ENCODE measurements at places on chromosomes 6 and 20.
A peak's percentile ranks its signal among the peaks of the same experiment; 100 is the strongest.

GRCh38 chr20:63592661-63593060, 18.6 kb upstream of the HELZ2 start:
- DNase-seq = no peak

DNA sequence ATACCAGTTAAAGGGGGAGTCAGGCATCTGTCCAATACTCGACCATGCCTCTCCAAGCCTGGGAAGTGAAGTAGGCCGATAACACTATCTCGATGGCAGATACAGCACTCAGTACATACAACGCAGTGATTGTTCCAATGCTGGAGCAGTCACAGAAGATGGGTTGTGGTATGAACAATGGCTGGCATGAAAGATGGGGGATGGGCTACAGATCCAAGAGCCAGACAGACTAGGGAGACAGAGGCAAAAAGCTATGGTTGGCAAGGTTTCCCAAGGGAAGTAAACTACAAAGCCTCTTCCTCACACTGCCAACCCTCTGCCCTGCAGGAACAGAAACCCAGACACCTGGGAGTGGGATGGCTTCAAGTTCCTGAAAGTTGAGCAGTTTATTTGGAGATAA, 19.2 kb downstream of the FKBP1A start:
- DNase-seq = no peak

DNA sequence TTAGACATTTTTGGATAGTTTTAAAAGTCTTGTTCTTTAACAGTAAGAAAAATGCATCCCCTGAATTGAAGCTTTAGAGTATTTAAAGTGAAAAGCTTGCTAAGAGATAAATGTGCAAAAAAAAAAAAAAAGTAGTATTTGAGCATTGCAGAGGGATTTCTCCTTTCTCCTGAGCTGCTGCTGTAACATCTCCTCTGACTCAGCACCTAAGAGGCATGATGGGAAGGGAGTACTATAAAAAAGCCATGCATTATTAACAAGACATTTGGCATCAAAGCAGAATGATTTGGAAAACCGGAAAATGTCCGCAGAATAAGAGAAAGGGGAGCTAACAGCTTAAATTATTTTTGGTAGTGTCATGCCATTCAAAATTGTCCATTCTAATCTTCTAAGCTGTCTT, 27.9 kb downstream of the B4GALT5 start:
- peak; percentile 37 for DNase-seq

- no peak for DNase-seq
Measured at GRCh38 chr6:99933129-99933528, 60.9 kb downstream of the MCHR2 start.

DNA sequence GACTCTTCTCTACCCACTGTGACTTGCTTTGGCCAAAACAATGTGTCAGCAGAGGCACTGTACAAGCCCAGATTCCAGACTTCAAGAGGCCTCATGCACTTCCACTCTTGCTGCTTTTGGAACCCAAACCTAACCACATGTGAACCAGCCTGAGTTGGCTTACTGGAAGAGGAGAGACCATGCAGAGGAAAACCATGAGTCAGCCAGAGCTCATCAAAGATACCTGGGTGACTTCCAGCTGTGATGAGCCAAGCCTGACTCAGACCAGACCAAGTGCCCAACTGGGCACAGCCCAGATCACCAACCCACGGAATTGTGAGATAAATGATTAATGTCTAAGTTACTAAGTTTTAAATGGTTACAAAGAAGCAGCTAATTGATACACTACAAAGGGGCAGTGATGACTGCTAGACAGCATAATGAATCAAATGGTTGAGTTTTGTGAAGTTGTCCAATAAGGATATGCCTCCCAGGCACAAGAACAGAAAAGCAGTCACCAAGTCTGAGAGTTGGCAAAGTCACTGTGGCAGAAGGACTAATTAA, 16.2 kb upstream of the BEND6 start:
- DNase-seq = no peak

DNA sequence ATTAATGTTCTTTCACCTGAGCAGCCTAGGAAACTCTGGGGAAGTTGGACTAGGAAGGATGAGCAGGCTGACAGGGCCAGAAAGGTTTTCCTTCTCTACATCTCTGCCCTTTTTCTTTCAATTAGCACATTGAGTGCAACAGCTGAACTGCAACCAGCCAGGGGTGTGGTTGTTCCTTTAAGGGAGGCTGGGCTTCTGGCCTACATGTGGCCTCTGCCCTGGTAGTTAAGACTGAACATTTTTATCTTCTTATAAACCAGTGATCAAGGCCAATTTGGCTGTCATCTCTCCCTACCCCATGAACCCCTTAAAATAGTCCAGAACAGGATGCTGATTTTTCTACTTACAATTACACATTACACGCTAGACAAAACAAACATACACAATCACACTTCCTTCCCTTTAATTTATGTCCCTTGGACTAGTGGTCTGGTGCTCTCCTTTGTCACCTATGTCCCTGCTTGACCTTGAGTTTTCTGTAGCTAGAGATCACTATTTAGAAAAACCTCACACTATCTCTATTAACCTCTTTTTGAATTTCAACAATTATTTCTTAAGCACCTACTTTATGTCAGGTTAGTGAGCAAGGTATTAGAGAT, 60.3 kb downstream of the RNF217 start:
- peak; percentile 24 for DNase-seq

- DNase-seq = no peak
Measured at GRCh38 chr20:18031888-18032509, 25.7 kb downstream of the OVOL2 start.

- no peak for DNase-seq
Measured at GRCh38 chr6:84718038-84718955, 46.1 kb downstream of the TBX18 start.

- DNase-seq = no peak
Measured at GRCh38 chr20:58546756-58547622, 31.8 kb upstream of the APCDD1L start.

DNA sequence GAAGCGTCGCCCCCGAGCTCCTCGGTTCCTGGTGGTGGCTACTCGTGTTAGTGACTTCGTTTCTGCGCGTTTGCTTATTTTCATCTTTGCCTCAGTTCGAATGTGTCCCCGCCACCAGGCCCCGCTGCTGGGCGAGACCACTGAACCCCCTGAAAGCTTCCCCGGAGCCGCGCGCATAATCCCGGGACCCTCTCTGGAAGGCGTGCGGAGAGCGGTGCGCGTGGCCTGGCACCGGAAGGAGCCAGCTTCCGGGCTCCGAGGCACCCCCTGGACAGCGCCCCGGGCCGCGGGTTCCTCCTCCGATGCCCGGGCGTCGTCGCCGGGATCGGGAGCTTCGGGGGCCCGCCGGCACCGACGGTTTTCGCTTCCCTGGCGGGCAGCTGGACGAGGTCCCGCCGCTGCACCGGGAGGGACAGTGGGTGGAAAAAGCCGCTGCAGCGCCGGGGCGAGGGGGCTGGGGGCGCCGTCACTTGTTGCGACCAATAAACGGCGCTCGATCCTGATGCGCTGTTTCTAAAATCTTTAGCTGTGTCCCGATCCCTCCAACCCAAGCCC, 643 bp upstream of the SLC35D3 start:
- DNase-seq = peak; percentile 14

GRCh38 chr6:149225946-149226345, 91.6 kb upstream of the TAB2 start:
- no peak for DNase-seq

- DNase-seq = peak; percentile 28
Measured at GRCh38 chr6:53673162-53673727, 7.7 kb upstream of the KLHL31 start.

- DNase-seq = no peak
Measured at GRCh38 chr6:118186672-118187567, 279.9 kb downstream of the SLC35F1 start.

- DNase-seq = no peak
Measured at GRCh38 chr6:150233843-150234269, 91.0 kb downstream of the PPP1R14C start.

DNA sequence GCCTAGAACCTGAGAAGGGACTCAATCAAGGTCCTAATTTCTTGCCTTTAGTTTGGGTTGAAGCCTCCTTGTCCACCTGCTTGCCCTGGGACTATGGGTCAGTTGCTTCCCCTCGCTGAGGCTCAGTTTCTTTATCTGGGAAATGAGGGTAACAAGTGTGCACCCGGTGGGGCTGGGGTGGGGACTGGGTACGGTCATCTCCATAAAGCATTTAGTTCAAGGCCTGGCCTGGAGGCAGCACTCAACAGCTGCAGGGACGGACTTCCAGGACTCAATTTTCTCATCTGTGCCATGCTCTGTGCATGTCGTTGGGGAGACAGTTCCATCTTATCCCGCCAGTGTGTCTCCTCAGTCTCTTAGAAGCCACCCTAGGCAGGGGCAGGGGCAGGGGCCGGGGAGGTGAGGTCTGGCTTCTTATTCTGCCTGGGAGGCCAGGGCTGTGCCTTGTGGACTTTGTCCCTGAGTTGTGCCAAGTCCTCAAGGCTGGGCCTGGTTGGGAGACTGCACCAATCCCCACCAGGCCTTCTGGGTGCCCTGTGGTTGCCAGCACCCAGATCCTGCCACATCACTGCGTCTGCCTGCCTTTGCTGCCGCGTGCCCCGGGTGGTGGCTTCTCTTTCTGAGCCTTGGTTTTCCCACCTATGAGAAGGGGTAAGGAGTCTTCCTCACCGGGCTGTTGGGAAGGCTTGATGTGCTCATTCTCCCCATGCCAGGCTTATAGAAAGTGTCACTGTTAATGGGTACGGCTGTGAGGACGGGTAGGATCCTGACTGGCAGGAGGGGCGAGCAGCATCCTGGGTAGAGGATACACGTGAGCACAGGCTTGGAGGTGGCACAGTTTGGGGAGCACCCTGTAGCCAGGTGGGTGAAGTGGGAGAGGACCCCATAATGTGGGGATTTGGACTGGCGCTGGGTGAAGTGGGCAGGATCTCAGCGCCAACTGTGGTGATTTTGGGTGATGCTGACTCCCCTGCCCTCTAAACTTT, 8.6 kb downstream of the SRC start:
- DNase-seq = no peak

DNA sequence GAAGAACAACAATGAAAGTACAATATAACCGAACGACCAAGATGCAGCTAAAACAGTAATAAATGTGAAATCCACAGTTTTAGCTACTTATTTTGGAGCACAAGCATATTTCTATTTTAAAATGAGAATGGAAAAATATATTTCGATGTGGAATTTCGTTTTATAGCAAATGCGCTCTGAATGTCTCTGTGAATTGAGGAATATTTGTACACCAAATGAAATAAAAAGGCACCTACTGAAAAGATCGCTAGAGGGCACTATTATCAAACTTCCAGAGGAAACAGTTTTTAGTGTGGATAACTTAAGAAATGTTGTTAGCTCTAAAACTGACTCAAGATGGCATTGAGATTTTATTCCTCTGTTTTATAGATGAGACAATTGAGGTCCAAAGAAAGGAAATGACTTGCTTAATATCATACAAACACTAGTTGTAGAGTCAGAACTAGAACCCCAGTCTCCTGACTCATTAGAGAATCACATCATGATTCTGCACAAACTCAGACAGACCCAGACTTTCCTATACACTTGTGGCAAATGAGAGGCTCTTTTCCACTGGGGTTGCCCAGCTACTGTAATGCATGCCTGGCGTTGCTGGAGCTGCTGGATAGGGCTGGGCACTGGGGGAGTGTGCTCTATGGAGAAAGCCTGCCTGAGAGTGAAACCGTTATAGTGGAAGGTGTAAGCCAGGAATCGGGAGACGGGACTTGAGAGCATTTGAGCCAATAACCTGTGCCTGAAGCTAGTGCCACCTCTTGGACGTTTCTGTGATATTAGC, 51.9 kb downstream of the GCLC start:
- peak; percentile 74 for DNase-seq

DNA sequence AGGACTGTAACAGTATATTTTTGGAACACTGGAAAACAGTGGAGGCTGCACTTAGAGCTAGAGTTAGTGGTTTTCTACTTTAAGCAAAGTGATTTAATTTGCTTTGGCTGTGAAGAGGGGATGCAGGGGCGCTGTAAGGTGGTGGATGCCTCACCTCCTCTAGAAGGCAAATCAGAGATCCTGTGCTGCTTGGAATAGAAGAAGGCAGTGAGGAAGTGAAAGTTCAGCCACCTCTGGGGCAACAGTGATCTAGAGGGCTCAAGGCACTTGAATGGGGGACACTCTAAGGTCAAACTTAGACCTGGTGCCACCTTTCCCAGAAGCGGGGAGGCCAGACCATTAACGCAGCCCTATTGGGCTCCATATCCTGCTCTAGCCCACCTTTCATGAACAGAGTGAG, 19.0 kb upstream of the SNRPB2 start:
- DNase-seq = no peak

GRCh38 chr6:152135755-152136448, 328.4 kb downstream of the ESR1 start:
- no peak for DNase-seq

DNA sequence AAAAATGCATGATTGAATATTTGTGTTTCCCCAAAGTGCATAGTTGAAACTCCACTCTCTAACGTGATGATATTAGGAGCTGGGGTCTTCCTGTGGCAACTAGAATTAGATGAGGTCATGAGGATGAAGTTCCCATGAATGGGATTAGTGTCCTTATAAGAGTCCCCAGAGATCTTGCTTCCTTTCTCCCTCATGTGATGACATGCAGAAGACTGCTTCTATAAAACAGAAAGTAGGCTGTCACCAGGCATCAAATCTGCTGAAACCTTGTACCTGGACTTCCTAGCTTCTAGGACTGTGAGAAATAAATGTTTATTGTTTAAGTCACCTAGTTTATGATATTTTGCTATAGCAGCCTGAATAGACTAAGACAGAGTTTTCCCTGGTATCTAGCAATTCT, 586.5 kb upstream of the EPHA7 start:
- DNase-seq = no peak

DNA sequence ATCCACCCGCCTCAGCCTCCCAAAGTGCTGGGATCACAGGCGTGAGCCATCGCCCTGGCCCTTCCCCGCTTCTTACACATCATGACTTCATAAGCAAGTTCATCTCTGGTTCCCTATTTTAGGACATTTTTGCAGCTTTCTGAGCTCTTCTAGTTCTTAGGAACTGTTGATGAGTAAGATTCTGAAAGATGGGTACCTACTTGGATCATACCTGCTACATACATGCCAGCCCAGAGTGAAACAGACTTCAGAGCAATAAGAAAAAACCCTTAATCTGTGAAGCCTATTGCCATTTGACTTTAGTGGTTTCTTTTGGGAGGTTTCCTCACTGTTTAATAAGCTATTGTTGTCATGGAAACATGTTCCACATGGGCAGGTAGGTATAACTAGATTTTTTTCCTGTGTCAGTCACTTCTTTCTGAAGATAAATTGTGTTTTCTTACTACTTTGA, 27.9 kb upstream of the TMEM217 start:
- no peak for DNase-seq

GRCh38 chr6:301526-301925, 9.2 kb downstream of the DUSP22 start:
- DNase-seq = no peak

All from muscle of leg (tissue), 16 donors.